ENCODE measurements at places on chromosomes 2 and 18.

DNA sequence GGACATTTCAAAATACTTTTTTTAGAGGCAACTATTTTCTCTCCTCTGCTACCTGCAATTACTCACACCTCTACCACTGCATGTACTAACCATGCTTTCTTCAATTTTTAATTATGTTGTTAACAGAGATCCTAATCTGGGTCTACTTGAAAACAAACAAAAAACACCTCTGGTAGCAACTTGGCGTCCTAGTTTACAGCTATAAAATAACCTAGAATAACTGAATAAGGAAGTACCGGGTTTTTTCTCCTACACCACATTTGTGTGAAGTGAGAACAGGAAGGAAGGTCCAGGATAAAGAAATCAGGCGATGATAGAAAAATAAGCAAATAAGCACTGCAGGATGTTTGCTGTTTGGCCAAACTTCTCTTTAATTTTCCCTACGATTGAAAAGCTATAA, 633.5 kb downstream of the LRP1B start:
- no peak for DNase-seq

GRCh38 chr2:216416571-216417307, 4.5 kb downstream of the SMARCAL1 start:
- no peak for DNase-seq

GRCh38 chr2:176976736-176977685, 235.6 kb upstream of the HNRNPA3 start:
- DNase-seq = no peak

- no peak for DNase-seq
Observed at GRCh38 chr2:15912203-15912602, 28.1 kb upstream of the MYCN start.

GRCh38 chr18:49073437-49073836, 122.7 kb upstream of the SMAD7 start:
- DNase-seq = no peak

DNA sequence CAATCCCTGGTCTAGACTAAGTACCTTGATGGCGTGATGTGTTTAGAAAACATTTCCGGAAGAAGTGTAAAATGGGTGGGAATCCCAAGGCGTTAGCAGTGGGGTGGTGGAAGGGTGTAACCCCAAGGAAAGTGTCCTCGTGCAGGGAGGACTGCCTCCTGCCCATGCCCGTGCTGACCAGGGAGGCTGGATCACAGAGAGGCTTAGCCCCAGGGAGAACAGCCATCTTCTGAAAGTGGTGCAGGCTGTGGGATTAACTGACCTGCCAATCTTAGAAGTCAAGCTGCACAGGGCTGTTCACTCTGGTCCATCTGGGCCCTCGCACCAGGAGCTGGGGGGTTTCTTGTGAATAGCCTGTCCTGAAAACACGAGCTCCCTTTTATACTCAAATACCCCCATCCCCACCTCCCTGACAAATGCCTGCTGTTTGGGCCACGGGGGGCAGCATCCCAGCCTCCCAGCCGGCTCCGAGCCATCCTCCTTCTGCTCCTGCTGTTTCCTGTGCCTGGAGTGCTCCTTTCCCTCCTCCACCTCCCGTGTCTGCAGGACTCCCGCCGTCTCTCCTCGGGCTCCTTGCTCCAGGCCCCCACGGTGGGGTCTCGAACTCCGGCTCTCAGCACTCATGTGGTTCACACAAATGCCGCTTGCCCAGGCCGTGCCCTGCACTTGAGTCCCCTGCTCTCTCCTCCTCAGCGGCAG, 52.1 kb upstream of the PXDN start:
- no peak for DNase-seq

DNA sequence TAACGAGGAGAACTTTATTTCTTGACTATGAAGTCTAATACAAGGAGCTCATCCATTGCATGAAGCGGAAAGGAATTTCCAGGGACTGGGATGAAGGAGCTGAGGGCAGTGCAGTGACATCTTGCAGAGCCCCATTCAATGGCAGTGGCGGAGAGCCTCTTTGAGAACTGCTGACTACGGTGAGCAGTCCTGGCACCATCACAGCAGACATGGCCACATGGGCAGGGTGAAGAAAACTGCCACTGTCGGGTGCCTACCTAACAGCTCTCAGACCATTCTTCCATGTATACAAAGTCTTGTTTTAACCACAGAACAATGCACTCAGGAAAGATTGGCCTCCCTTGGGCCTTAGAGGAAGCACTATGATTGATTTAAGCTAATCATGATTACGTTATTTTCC, 506.1 kb upstream of the DCC start:
- DNase-seq = no peak

- DNase-seq = no peak
Observed at GRCh38 chr2:240478346-240479110, 43.1 kb downstream of the GPC1 start.

- no peak for DNase-seq
Observed at GRCh38 chr18:24545651-24546050, 85.2 kb downstream of the HRH4 start.

DNA sequence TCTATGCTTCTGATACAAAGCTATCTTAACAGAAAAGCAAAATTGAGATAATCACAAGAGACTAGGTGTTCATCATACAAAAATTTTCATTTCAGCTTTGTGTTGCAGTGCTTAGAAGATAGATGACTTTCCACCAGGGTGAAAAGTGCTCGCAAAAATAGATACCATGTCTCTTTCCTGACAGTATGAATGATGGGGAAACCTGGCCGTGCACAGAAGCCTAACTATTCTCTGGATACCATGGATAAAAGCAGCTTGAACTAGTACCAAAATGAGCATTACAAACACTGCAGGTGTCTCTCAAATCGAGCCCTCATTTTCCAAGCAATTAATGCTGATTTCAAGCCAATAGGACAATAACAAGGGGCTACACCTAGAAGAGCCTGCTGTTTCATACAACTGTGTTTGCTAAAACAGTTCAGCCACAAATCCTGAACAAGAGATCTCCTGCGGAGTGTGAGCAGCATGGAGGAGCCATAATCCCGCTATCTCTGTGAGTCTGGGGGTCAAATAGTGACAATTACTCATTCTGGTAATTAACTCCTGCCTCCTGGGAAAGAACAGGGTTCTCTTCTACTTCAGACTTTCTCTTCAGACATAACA, 507.6 kb downstream of the PID1 start:
- no peak for DNase-seq

DNA sequence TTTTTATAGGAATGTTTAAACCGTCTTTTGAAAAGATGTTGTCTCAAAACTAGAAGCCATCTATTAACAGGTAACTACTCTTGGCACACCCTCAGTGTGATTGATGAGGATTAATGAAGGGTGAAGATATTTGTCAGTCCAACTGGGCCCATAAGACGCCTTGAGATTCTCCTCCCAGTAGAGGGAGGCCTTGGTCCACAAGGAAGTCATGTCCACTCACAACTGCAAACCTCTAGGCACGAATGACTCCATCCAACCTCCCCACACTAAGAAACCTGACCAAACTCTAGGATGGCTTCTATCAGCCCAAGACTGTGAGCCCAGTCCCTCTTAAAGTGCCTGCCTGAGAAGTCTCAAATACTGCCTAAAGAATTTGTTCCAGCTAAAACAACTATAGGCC, 19.2 kb upstream of the GRP start:
- DNase-seq = no peak

DNA sequence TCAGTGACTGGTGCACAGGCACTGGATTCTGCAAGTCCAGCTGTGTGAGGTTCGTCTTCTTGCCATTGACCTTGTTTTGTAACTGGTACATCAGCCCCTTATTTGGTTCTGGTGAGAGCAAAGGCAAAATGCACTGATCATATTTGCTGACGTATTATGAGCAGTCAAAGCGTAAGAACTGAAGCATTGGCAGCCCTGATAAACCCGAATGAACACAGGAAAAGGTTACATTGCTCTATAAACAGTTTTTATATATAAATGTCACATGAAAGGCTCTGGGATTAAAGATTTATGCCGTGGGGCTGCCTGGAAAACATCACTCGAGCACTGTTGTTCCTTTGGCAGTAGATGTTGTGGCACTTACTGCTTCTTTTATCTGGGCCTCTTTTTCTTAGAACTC, 167.9 kb downstream of the IRS1 start:
- DNase-seq = no peak

- DNase-seq = no peak
Observed at GRCh38 chr2:96344011-96344410, 8.4 kb downstream of the NCAPH start.

DNA sequence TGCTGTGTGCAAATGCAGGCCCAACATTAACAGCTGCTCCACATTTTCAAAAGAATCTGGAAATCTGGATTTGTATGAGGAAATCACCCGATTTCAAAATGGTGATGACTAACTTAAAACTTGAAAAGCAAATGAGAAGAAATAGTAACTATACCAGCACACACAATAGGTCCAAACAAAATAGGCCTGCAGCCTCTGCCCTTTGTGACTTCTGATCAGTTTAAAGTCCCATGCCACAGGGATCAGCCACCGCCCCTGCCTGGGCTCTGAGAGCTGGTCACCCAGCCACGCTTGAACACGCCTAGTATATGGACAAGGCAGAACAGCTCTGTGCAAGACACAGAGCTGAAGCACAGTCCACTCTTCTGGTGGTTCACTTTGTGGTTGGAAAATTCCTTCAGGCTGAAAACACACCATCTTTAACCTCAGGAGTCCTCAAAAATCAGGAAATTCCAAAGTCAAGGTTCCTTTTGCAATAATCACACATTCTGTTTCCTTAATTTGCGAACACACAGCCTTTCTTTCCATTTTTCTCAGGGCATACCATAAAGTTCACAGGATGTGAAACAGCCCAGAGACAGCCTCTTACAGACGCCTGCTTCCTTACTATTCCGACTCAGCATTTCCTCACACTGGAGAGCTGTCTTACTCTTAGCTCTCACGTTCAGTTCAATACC, 150.1 kb upstream of the RIOK3 start:
- DNase-seq = no peak

DNA sequence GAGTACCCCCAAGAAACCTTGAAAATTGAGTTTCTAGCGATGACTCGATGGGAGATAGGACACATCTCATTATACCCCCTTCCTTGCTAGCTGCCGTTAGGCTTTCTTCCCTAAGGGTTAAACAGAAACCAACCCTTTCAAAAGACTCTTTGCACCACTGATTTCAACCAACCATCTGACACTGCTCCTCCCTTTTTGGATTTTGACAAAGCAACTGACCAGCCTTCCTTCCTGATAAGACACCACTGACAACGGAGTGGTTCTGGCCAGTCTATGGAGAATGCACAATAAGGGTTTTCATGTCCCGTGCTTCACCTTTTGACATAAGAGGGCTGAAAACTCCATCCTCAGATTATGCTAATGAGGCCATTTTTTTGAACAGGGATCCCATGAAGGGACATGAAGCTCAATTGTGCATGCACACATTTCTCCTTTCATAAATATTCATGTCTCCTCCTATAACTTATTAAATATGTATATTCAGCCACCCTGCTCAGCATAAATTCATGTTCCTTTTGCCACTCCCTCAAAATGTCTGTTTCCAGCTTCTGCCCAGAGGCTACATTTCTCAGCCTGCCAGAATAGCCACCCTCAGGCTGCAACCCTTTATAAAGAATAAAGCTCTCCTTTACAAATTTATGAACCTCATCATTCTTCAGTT, 52.8 kb upstream of the SLC35F5 start:
- no peak for DNase-seq

GRCh38 chr2:178241844-178242551, 47.7 kb downstream of the OSBPL6 start:
- no peak for DNase-seq

GRCh38 chr18:3653263-3653850, 203.4 kb downstream of the TGIF1 start:
- DNase-seq = no peak

DNA sequence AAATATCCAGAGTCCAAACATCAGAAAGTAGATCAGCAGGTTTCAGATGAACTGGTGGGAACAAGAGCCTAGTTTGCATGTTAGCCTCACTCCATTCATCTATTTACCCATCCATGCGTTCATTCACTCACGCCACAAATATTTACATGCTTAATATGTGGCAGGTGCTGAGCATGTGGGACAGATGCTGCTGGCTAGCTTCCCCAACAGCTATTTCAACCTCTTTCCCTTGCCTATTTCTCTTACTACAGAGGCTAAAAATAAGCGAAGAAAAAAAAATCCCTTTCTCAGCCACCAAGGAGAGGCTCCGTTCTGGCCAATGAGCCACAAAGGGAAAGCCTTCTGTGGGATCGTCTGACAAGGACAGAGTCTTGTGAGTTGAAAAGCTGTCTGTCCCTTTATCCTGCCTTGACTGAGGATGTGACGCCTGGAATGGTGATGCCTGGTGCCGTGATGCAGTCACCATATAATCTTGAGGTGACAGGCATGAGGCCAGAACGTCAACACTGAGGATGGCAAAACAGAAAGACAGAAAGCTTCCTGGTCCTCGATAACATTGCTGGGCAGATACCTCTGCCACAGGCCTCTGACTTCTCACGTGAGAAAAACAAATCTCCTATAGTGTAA, 78.2 kb downstream of the KCTD1 start:
- no peak for DNase-seq

GRCh38 chr2:217936952-217937351, 65.8 kb downstream of the TNS1 start:
- DNase-seq = no peak

- no peak for DNase-seq
Observed at GRCh38 chr2:203714112-203714511, 7.7 kb downstream of the CD28 start.

DNA sequence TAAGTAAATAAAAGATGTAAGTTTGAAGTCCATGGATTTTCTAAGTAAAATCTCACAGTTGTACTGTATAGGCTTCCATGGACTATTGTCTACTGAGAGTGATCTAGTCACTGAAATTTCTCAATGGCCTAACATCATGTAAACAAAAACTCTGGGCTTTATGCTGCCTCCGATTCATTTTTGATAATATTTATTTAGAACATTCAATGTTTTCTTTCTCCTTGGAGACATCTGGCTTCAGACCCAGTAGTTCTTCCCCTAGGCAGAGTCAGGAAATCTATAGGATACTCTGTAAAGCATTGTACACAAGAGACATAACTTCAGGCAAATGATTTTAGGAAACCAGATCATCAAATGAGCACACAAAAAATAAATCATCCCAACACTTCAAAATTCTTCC, 1208.6 kb upstream of the ZEB2 start:
- DNase-seq = no peak

DNA sequence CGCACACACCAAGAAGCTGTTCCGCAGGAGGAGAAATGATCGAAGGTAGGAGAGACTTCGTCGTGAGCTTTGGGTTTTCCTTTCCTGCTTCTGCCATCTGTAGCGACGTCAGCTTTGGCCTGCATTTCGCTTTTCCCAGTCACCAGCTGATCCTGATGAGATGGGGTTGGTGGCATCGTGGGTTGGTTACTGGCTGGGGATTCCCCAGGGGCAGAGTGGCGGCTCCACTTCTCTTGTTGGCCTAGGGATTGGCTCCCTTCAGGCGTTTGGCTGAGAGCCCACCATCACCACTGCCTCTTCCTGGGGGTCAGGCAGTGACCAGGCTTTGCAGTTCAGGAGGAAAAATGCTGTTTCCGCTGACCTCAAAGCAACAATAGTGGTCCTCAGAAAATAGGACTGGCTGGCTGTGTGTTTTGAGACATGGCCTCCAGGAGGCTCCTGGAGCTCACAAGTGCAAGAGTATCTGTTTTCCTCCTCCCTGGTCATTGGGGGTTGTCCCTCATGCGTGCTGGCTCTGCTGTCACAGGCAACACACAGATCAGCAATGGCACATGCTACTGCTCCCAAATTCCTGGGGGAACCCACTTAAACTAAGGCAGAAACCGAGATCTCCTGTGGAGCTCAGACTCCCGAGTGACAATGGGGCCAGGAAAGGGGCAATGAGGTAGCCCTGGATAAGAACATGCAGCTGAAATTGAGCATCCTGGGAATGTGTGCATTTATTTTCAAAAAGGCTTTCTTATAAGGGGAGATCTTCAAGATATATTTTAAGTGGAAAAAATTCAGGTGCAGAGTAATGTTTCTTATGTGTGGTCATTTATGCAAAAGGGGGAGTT, 173.0 kb downstream of the CTIF start:
- DNase-seq = no peak

GRCh38 chr18:73954268-73954667, 193.4 kb downstream of the FBXO15 start:
- DNase-seq = no peak
